ENCODE measurements at places on chromosomes 6 and 20.

DNA sequence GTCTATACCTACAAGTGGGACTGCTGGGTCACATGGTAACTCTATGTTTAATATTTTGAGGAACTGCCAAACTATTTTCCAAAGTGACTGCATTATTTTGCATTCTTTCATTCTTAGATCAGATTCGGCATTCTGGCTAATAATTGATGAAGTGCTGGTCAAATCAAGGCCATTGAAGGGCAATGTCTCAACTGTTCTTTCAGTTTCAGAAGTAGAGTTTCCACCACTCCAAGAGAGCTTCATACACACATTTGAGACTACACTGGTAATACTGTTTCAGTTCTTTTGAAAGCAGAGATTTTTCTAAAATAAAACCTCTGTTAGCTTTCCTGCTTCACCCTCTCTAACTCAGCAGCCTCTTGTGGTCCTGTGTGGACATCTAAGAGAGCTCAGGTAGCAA, 154.5 kb downstream of the CFAP61 start:
- no peak for DNase-seq

DNA sequence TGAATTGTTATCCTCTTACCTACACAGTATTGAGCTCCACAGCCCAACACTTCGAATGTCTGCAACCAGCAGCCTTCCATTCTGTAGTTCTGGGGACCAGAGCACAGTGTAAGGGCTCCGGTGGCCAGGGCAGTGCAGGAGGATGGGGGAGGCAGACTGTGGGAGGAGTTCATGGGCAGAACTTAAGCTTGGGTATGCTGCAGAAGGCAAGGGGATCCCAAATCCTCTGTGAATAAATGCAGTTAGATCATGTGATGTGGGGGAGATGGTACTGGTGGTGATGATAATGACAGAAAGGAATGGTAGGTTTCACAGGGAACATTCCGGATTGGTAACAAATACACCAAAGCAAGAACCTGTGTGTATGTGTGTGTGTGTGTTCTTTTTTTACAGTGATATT, 26.5 kb upstream of the CNKSR3 start:
- no peak for DNase-seq

GRCh38 chr6:43987838-43988439, 139.3 kb downstream of the MRPL14 start:
- DNase-seq: no peak

- DNase-seq: no peak
These were observed 35.7 kb downstream of the TXLNB start for GRCh38 chr6:139256087-139256486.

DNA sequence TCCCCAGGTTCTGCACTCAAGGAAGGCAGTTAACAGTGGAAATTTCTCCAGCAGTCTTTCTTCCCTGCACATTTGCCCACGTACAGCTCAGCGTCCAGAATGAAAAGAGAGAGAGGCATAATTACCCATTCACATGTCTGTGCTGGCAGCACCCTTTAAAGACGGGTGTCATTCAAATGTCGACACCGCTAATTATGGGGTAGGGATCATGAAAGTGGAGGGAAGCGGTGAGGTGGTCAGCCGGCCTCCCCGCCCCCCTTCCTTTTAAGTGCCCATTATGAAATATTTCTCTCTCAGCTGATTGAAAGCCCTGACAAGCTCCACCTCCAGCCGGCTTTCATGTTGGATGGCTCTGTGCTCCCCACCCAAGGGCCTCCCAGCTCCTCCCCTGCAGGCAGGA, 246.1 kb downstream of the BMP7 start:
- DNase-seq: no peak

DNA sequence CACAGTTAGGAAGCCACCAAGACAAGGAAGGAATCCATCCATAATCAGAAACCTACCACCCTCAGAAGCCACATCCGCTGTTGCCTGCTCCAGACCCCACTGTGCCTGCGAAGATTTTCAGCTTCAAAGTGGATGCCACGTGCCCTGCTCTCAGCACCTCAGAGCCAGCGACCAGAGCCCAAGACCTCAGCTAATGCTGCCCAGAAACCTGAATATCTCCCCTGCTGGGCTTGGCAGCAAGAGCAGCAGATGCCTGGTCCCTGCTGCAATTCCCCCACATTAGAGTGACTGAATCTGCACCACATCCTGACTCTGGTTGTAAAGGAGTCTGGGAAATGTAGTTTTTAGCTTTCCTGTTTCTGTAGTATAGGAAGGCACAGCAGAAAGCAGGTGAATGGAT, 10.7 kb upstream of the ULBP3 start:
- DNase-seq: no peak

- DNase-seq: no peak
These were observed 32.6 kb downstream of the CEP85L start for GRCh38 chr6:118618676-118619377.

- no peak for DNase-seq
These were observed 289.9 kb downstream of the DHX35 start for GRCh38 chr20:39252035-39252434.

DNA sequence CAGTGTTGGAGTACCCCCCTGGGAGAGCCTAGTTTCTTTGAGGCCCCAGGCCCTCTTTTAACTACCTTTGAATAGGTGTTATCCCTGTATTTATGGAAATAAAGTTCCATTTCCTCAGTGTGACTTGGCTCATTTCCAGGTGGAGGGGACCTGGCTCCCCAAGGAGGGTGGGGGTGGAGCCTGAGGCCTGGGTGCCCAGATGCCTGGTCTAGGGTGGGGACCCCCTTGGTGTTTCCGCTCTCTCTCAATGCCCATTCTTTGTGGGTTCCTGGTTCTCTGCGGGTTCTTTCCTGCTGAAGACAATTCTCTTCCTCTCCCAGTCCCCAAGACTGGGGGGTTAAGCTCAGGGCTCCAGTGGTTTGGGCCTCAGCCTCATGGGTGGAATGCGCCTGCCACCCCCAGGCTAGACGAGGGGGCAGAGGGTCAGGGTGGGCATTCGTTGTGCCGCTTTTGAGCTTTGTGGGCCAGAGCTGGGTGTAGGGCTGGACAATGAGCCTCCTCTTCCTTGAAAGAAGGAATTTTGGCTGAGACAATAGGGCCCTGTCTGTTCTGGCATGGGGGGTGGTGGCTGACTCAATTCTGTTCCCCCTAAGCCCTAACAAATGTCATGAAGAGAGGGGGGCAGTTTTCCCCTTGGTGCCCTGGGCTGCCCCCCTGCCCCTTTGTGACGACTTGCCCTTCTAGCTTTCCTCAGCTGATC, 686 bp upstream of the EGFL8 start:
- no peak for DNase-seq

DNA sequence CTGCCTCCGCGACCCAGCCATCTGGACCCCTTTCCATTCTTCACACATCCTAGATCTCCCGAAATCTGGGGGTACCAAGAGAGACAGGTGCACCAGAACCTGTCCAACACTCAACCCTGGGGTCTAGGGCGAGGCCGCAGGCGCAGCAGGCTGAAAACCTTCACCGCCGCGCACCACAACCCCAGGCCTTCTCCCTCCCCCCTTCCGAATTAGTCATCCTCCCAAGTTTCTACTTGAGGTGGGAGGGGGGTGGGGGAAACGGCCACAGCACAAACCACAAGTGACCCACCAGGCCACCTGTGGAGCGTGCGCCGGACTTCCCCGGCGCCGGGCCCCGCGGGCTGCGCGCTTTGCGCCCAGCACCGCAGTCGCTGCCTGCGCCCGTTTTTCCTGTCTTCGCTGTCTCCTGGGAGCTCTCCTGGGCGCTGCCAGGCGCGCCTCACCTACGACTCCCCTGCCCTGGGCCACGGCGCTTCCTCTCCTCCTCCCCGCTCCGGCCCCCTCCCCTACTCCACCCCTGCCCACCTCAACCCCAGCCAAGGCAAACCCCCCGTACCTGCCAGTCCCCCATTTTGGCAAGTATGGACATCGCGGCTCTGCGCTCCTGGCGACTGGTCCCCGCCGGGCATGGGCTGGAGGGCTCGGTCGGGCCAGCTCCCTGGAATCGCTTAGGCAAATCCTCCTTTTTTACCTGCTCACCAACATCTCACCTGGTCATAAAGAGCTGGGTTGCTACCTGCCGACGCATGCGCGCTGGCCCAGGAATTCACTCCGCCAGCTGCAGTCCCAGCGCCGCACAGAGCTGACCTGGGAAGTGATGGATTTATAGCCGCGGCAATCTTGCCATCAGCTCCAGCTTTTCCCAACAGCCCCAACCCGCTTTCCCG, 4.2 kb upstream of the TFAP2A start:
- DNase-seq: no peak

- no peak for DNase-seq
These were observed 30.8 kb downstream of the GNAS start for GRCh38 chr20:58883241-58883691.

DNA sequence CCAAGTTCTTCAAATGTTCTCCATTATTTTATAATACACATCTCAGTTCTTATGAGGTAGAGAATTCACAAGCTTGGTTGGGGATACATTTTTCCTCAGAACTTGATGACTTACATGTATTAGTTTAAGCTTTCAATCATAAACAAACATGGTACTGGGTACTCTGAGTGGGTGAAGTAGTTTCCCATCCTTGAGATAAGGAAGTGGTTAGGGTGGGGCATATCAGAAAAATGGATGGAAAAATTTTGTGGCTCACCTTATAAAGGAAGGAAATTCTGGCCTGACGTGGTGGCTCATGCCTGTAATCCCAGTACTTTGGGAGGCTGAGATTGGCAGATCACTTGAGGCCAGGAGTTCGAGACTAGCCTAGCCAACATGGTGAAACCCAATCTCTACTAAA, 52.0 kb downstream of the CD164 start:
- DNase-seq: no peak

- DNase-seq: no peak
These were observed 1380.6 kb upstream of the DEFB115 start for GRCh38 chr20:29876911-29877285.

- DNase-seq: no peak
These were observed 39.5 kb upstream of the VAPB start for GRCh38 chr20:58349570-58349969.

DNA sequence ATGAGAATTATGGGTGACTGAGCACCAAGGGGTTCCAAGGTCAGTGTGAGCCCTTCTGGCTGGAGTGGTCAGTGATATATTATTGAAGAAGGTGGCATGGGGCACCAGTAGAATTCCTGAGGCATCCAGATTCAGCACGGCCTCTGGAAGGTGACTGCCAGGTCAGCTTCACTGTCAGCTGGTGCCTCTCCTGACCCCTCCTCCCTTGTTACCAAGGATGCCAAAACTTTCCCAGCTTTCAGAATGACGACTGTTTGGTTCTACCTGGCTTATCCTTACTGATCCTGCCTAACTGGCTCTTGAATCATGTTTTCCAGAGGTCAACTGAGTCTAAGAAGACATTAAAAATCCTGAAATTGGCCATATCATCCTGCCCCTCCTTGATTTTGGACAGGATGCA, 189.2 kb upstream of the AGPAT4 start:
- no peak for DNase-seq
